ENCODE measurements at places on chromosomes 11 and 22. TPM values are rescaled to one million over a fixed set of nuclear protein-coding genes. Genes with fewer than 3 reads are reported as not detected.

Gene KCNK4
- total RNA-seq = not detected

Gene INS
- total RNA-seq = not detected

Gene PNPLA5
- total RNA-seq = not detected

Gene THRSP
- total RNA-seq = not detected

Gene UBQLNL
- total RNA-seq = not detected

Gene LRRC74B
- not detected for total RNA-seq

Gene CD59
- total RNA-seq = 397 TPM

Gene RFPL2
- total RNA-seq = not detected

Gene GUCY1A2
- 7.0 TPM for total RNA-seq

Gene LMNTD2
- 0.60 TPM for total RNA-seq

Gene DEFB131B
- not detected for total RNA-seq

Gene TRIM49B
- not detected for total RNA-seq

Gene APOL2
- total RNA-seq = 38.4 TPM

Gene SPDYC
- not detected for total RNA-seq

Gene OR51B4
- not detected for total RNA-seq

Gene OSBPL5
- 24.2 TPM for total RNA-seq

Gene USP2
- 0.58 TPM for total RNA-seq

Gene C11orf16
- not detected for total RNA-seq

Gene OR2D2
- not detected for total RNA-seq

Gene TTC38
- 35.4 TPM for total RNA-seq

Gene TBX10
- not detected for total RNA-seq

Gene LARGE2
- not detected for total RNA-seq

Gene CD3D
- total RNA-seq = not detected

All from pericardium fibroblast (primary cell).